HAP-1 (cell line): ENCODE measurements at places on chromosomes 1 and 21.

GRCh38 chr21:16863908-16864307 lies 648.9 kb upstream of the CXADR start:
- no peak for DNase-seq

- no peak for DNase-seq
Measured at GRCh38 chr1:18666317-18666920, 35.8 kb downstream of the PAX7 start.

- DNase-seq, result no peak
Measured at GRCh38 chr1:59819566-59820438, 5.1 kb downstream of the HOOK1 start.

DNA sequence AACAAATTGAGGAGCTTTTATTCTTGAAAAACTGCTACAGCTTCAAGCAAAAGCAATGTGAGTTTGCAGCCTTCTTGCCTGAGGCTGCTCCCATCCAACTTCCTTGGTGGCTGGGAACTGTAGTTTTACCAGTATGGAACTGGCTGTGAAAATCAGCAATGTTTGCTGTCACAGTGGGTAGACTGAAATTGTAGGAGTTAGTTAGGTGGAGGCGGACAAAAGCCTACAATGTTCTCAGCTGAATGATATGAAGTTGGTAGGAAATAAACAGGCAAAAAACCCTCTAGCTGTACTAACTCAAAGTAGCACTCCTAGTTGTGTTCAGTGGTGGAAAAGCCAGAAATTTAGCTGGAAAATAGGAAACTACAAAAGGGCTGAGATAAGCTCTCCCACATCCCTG lies 18.5 kb downstream of the HAX1 start:
- no peak for DNase-seq
